ENCODE measurements at places on chromosomes 13 and 19.
A peak's percentile ranks its signal among the peaks of the same experiment; 100 is the strongest.

- DNase-seq, result peak; percentile 65
Observed at GRCh38 chr19:19531951-19532805, 3.5 kb downstream of the YJEFN3 start.

DNA sequence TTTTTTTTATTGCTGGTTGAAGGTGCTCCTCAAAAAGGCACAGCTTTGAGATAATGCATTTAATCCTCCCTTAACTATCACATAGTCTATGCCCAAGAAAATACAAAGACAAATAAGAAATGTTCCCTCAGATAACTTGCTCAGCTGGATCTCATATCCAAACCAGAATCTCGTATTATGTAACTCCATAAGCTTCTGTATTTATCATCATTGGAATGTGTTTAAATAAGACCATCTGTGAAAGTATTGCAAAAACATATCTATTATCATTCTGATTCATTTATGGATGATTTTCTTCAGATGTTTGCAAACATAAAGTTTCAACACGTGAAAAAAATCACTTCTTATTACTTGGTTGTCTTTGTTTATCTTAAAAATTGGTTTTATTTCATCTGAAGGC lies 190.9 kb downstream of the IRS2 start:
- DNase-seq, result peak; percentile 68

GRCh38 chr13:30755678-30756077 lies 20.3 kb downstream of the ALOX5AP start:
- no peak for DNase-seq

GRCh38 chr19:40403262-40403984 lies 9.8 kb downstream of the PRX start:
- DNase-seq, result peak; percentile 89

GRCh38 chr13:109026266-109026665 lies 396.9 kb downstream of the MYO16 start:
- no peak for DNase-seq

GRCh38 chr19:10846500-10847202 lies 1.6 kb upstream of the C19orf38 start:
- no peak for DNase-seq

DNA sequence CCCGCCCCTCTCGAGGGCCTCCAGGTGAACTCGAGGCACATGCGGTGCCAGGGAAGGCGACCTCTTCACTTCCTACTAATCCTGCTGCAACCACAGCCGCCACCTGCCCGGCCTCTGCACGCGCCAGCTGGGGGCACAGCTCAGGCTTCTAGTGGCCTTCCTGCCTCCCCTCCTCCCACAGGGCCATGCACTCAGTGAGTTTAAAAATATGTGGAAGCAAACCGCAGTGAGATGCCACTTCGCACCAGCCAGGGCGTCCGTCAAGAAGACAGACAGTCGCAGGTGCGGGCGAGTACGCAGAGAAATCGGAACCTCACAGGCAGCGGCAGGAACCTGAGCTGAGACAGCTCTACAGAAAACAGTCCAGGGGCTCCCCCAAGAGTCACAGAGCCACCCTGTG lies 10.4 kb downstream of the LMNB2 start:
- DNase-seq, result no peak

- DNase-seq, result no peak
Observed at GRCh38 chr13:100350601-100351000, 238.0 kb downstream of the GGACT start.

GRCh38 chr13:111116856-111117255 lies 1.7 kb downstream of the ARHGEF7 start:
- peak; percentile 54 for DNase-seq

GRCh38 chr19:40815223-40815622 lies 16.2 kb downstream of the EGLN2 start:
- no peak for DNase-seq

- DNase-seq, result no peak
Observed at GRCh38 chr13:110354715-110355473, 47.8 kb downstream of the COL4A2 start.

GRCh38 chr13:113562085-113562749 lies 22.3 kb upstream of the TFDP1 start:
- peak; percentile 84 for DNase-seq

GRCh38 chr19:39032063-39032918 lies at the start of gene FBXO27:
Gene FBXO27 (minus strand): TSS chr19:39032549. CDS start chr19:39032227, 322 bp downstream.
- no peak for DNase-seq

GRCh38 chr19:35843676-35844481 lies 8.4 kb downstream of the NPHS1 start:
- DNase-seq, result peak; percentile 9

GRCh38 chr19:35126624-35126959 lies 8.3 kb downstream of the LGI4 start:
- DNase-seq, result no peak

DNA sequence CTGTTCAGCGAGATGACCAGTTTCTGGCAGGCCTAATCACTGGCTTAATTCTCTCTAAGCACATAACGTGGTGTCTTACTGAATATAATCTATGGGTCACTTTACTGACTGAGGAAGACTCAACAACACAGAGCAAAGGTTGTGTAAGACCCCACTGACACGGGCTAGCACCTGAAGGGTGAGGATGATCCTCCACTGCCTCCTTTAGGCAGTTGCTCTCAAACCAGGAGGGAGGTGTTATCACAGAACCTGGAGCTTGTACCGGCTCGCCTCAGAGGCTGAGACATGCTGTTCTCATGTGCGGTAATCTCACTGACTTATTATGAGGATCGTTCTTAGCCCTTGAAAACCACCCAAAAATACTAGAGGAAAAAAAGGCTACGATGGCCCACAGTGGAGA lies 28.3 kb downstream of the RCBTB2 start:
- DNase-seq, result no peak

- no peak for DNase-seq
Observed at GRCh38 chr13:92315265-92315664, 911.3 kb upstream of the GPC6 start.

GRCh38 chr13:46392967-46393366 lies 5.9 kb upstream of the RUBCNL start:
- DNase-seq, result no peak

DNA sequence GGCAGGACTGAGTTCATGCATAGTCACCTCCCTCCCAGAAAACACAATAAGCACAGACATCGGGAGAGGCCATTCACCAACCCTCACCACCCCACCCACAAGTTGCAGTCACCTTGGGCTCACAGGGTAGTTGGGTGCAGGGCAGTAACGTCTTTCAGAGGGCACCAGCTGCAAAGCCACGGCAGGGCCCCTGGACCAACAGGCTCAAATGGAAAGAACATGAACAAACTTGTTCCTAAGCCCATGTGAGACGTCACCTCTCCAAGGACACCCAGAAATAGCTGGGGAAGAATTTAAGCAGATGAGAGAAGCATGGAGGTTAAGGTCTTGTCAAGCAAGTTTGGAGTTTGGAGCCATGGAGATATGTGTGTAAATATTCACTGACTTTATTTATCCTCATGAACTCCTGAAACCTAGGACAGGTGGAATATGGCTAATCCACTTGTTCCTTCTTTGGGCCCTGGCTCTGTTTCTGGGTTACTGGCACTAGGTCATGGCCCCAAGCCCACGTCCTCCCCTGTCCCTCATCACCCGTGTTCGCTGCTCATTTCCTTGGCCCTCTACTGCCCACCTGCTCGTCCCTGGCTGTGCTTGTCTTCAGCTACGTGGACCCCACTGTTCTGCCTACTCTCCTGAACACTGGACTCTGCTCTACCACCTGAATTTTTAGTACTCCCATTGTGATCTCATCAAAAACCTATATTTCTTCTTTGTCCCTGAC lies 40.4 kb downstream of the SACS start:
- no peak for DNase-seq

DNA sequence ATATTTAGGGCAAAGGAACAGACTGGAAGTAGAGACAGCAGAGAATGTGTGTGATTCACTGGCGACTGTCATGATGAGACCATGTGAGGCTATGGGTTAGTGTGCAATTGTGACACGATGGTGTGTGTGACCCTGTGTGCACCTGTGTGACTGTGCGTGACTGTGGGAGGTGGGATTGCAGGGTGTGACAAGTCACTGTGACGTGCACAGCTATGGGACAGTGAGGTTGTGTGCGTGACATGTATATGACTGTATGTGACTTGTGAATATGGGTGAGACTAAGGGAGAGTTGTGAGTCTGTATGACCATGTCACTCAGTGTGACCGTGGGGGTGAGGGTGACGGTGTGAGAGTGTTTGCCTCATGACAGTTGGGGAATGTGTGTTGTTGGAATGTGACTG lies 3.4 kb upstream of the GIPR start:
- no peak for DNase-seq

DNA sequence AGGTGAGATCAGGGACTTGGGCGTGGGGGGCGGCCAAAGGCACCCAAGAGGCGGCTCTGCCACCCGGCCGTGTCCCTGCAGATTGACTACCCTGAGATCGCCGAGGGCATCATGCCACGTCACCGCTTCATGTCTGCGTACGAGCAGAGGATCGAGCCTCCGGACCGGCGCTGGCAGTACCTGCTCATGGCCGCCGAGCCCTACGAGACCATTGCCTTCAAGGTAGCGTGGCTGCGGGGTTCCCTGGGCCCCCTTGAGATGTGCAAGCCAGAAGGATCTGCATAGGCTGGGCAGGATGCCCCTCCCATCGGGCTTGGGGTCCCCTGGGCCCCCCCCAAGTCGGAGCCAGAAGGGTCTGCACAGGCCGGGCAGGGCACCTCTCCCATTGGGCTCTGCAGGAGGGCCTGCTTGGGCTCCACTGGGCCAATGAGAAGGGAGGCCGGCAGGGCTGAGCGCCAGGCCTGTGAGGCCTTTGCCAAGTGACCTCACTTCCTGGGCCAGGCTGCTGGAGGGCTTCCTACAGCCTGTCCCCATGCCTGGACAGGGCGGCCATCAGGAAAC lies 2.2 kb upstream of the AMH start:
- DNase-seq, result peak; percentile 44

DNA sequence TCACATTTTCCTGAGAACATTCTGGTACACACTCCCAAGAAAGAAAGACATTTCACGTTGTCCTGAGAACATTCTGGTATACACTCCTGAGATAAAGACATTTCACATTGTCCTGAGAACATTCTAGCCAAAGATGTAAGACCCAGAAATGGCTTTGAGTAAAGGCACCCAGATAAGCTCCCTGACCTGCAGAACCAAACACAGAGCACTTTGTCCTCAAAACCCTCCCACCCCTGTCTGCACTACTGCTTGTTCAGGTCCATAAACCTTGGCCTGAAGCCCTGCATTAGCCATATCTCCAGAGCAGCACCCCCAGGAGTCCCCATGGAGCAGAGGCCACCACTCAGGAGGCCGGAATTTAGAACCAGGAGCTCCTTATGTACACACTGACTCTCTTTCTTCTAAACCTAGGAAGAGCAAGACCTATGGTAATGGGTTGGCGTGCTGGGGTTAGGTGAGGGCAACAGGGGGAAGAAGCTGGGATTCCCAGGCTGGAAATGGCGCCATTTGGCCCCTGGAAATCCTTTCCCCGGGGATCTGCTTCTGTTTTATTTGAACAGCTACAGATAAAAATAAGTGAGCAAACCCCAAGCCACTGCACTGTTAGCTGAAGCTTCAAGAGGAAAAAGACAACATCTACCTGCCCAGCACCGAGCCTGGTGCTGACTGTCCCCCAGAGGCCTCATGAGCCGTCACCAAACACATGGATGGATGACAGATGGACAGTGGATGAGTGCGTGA lies 13.7 kb downstream of the GAS6 start:
- DNase-seq, result no peak

DNA sequence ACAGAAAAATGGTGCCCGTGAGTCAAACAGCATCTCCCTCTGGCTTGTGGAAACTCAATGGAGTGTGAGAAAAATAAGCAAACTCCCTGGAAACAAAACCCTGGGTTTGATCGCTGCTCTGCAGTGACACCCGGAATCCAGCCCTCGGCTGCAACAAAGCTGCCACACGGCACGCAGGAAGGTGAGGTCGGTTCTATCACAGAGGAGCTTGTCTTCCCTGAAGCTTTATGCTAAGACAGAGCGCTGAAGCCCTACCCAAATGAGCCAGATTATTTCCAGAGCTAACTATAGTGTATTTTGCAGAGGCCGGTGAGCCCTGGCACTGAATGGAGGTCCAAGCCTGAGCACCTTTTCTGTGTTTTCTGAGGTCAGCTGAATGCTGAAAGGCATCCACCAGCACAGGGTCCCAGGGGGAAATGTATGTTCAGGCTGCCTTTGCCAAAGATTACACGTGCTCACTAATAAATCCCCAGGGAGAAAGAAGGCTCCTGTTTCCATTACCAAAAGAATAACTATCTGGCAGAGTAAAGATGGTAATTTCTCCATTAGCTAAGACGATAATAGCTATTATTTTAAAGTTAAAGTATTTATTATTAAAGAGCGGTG lies 77.8 kb downstream of the TSHZ3 start:
- peak; percentile 27 for DNase-seq

DNA sequence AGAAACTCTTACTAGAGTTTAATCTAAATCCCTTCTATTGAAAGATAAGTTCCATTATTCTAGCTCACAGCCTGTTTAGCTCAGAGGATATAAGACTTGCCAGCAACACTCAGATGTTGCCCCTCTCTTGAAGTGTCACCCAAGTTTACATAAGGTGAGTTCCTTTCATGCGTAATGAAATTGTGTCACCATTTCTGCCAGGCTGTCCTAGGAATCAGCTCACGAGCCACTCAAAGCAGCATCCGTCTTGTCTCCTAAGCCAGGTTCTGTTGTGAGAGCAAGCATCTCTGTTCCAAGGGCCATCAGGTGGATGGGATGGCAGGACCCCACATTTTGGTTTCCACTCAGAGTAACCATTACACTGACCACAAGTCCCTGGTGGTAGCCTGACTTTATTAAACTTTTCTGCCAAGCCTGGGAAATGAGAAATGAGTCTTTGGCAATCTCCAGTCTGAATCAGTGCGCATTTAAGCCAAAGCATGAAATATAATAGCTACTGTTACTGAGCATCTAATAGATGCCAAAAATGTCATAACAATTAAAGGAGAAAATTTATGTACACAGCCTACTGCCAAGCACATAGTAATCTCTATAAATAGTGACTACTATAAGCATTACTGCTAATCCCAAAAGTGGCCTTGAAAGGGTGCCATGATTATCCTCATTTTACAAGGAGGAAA lies 179.6 kb upstream of the MIR17HG start:
- DNase-seq, result no peak

GRCh38 chr19:17264641-17264979 lies at the start of gene USHBP1:
Gene USHBP1 (minus strand): TSS chr19:17264745. CDS start chr19:17264299, 446 bp downstream.
- DNase-seq, result no peak

DNA sequence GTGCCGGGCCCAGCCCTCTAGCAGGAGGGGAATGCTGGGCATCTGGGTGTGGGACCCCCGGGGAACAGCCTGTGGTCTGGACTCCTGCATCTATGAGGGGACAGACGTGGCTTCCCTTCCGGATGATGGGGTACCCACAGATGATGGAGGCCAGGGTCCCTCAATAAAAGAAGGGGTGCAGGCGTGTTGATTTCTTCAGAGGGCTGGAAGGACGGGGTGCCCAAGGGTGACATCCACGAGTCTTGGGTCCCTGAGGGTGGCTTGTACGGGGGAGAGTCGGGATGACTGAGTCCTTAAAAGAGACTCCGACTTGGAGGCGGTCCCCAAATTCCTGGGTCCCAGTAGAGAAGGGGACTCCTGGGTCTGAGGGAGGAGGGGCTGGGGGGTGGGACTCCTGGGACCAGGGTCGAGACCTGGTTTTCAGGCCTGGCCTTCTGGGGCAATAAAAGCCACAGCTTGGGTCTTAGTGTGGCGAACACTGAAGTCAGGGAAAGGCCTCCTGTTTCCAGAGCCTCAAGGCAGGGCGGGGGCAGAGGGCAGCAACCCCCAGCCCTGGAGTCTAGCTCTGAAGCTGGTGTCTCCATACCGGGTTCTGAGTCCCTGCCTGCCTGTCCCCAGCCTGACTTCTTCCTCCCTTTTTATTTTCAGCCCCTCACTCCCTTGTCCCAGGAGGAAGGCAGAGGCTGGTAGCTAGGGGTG lies 459 bp upstream of the GRIN2D start:
- DNase-seq, result no peak

- no peak for DNase-seq
Observed at GRCh38 chr19:2477141-2477710, 1.3 kb downstream of the GADD45B start.

GRCh38 chr19:18306209-18306887 lies 16.5 kb downstream of the LSM4 start:
- DNase-seq, result no peak

All from fibroblast of skin of scalp (primary cell).